Stimulated activated CD8-positive, alpha-beta memory T cell treated with anti-CD3 and anti-CD28 coated beads, Interleukin-12 subunit alpha, Interleukin-12 subunit beta, amount 100 ng/mL, for 4 hours (primary cell): ENCODE measurements at places on chromosomes 2 and 18.

GRCh38 chr2:128617029-128617590 lies 298.4 kb upstream of the HS6ST1 start:
- no peak for DNase-seq

GRCh38 chr2:42286268-42286946 lies 74.6 kb downstream of the COX7A2L start:
- DNase-seq = no peak

GRCh38 chr2:86143307-86143706 lies 37.3 kb downstream of the PTCD3 start:
- no peak for DNase-seq

DNA sequence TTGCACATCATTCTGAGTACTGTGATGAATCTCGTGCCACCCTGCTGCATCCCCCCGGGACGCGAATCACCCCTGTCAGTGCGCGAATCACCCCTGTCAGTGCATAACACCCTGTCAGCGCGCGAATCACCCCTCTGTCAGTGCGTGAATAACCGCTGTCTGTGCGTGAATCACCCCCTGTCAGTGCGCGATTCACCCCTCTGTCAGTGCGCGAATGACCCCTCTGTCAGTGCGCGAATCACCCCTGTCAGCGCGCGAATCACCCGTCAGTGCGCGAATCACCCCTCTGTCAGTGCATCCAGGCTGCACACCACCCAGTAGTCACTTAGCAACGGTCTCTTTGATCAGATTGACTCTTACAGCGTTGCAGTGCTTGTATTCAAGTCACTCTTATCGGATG lies 134.4 kb upstream of the TPO start:
- DNase-seq = no peak

DNA sequence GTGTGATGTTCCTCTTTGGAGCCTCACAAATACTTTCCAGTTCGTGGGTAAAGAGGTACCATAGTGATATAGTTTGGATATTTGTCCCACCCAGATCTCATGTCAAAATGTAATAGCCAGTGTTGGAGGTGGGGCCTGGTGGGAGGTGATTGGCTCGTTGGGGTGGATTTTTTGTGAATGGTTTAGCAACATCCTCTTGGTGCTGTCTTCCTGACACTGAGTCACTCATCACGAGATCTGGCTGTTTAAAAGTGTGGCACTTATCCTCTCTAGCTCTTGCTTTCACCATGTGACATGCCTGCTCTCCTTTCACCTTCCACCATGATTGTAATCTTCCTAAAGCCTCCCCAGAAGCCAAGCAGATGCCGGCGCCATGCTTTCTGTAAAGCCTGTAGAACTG lies 3.0 kb upstream of the CCDC93 start:
- DNase-seq = no peak

DNA sequence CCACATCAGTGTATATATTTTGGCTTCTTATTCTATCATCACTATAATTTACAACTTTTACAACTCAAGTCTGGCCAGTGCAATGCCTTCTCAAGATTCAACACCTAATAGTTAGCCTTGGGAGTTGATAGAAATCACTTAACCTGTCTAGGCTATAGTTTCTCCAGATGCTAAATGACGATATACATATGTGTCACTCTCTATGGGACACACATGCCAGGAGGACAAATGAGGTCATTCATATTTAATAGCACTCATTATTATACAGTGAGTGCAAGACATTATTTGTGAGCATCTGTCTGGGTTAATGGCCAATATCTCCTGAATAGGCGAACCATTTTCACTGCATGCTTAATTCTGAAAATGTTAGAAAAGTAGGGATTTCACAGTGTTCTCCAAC lies 89.8 kb downstream of the ALK start:
- no peak for DNase-seq

DNA sequence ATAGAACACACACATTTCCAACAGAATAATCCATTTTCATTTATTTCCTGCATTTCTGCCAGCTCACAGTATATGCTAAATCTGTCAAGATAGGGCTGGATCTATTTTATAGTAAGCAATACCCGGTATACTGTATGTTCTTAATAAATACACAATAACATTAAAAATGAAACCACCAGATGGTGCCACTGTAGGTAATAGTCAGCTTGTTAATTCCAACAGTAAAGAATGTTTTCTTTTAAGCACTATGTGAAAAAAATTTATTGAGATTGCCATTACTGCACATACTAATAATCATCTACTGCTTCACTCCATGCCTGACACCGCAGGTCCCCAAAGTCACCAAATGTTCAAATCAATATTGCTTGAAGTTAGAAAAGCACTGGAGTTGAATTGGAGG lies 131.5 kb upstream of the PGAP1 start:
- no peak for DNase-seq

DNA sequence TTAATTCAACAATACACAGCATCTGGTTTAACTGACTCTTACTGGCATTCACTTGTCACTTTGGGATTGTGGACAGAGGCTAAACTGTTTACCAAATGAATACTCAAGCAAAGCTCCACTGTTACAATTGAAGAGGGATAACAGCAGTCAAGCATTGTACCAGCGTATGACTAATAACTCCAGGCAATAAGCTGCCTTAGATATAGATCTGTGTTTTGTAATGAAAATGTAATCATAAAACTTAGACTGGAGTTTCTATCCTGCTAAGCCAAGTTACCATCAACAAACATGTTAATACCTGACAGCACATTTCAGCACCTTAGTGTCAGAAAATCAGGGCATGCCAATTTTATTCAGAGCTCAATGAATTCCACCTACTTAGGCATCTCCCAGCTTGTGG lies 889.5 kb downstream of the EPHA4 start:
- DNase-seq = no peak

GRCh38 chr2:192887337-192887736 lies 692.6 kb upstream of the TMEFF2 start:
- DNase-seq = no peak

GRCh38 chr2:73285159-73285739 lies 971 bp upstream of the FBXO41 start:
- no peak for DNase-seq

- DNase-seq = no peak
Measured at GRCh38 chr2:30155202-30155601, 8.4 kb downstream of the YPEL5 start.

GRCh38 chr2:25030702-25031101 lies 11.2 kb upstream of the EFR3B start:
- no peak for DNase-seq

- DNase-seq = no peak
Measured at GRCh38 chr2:176099728-176100546, at the start of gene HOXD12. HOXD12 (plus strand) TSS chr2:176099795; CDS start chr2:176099802, 7 bp downstream.

GRCh38 chr2:69570474-69570873 lies 73.1 kb downstream of the AAK1 start:
- DNase-seq = no peak

DNA sequence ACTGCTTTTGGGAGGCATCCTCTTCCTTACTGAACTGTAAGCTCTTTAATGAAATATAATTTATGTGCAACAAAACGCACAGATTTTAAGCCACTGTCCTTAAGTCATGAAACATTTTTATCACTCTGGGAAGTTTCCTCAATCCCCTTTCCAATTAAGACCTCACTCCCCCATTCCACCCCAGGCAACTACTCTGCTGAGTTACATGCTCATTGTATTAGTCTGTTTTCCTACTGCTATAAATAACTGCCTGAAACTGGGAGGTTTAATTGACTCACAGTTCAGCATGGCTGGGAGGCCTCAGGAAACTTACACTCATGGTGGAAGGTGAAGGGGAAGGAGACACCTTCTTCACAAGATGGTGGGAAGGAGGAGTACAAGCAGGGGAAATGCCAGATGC lies 46.5 kb upstream of the KCNE4 start:
- no peak for DNase-seq
